Kidney glomerular epithelial cell (primary cell): ENCODE measurements at places on chromosomes 3 and 15.
A peak's percentile ranks its signal among the peaks of the same experiment; 100 is the strongest.

DNA sequence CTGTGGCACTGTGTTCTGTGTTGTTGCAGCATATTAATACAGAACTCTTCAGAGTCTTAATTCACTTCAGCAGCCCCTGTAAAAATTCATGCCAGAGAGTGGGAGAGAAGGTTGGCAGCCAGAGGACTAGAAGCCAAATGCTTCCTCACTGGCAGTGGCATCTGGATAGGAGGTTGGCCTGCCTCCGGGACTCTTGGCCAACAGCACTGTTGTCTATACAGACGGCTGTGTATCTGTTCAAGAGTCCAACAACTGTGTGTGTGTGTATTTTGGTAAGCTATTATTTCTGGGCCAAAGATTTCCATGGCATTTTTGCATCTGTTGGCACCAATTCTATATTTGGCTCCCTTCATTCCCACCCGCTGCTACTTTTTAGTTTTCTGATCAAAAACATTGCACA lies 156.0 kb upstream of the SOX2 start:
- no peak for DNase-seq

GRCh38 chr3:10162185-10162584 lies 2.5 kb upstream of the IRAK2 start:
- DNase-seq = no peak

DNA sequence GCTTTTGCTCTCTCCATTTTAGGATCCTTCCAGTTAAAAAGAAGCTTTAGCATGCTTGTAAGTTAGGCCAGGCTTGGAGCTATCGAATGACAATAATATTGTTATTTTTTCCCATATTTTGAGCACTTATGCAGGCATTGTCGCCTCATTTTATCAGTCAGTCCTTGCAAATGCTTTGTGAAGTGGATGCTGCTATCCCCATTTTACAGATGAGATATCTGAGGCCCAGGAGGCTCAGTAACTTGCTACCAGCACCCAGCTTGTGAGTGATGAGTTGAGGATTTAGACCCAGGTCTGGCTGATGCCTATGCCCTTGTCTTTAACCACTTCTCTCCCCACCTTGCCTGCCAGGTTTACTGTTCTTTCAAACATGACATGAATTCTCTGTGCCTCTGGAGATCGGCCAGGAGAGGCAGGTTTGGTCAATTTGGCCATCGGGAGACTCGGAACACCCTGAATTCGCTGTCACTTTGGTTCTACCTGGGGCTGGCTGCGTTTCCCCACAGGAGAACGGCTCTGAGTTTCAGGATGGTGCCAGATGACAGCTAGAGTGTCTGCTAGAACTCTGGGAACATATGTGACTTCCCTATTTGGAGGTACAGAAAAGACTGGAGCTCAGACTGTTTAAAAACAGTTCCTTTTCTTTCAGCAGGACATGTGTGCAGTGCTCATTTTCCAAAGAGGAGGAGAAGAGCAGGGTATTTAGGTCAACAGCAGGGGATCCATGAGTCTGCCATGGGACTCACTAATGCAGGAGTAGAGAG lies 25.5 kb upstream of the ZNF710 start:
- no peak for DNase-seq

- no peak for DNase-seq
Measured at GRCh38 chr3:196688349-196688748, 23.7 kb downstream of the CEP19 start.

GRCh38 chr15:51751697-51752683 lies 593 bp downstream of the TMOD2 start:
- peak; percentile 7 for DNase-seq

DNA sequence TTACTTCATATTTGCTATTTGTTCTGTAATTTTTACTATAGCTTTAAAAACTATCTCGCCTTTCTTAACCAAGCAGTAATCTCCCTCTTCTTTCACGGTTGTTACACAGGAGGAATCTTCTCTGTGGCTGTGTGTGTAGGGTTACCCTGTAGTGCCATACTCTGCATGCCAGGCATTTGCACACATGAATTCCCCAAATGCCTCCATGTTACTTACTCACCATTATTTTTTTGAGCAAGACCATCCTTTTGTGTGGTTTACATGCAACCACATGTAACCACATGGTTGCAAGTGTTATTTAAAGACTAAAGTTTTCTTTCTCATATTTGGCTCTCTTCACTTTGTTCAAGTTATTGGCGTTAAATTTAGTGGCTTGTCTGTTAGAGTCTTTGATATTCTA lies 45.5 kb downstream of the HPS3 start:
- DNase-seq = peak; percentile 94

DNA sequence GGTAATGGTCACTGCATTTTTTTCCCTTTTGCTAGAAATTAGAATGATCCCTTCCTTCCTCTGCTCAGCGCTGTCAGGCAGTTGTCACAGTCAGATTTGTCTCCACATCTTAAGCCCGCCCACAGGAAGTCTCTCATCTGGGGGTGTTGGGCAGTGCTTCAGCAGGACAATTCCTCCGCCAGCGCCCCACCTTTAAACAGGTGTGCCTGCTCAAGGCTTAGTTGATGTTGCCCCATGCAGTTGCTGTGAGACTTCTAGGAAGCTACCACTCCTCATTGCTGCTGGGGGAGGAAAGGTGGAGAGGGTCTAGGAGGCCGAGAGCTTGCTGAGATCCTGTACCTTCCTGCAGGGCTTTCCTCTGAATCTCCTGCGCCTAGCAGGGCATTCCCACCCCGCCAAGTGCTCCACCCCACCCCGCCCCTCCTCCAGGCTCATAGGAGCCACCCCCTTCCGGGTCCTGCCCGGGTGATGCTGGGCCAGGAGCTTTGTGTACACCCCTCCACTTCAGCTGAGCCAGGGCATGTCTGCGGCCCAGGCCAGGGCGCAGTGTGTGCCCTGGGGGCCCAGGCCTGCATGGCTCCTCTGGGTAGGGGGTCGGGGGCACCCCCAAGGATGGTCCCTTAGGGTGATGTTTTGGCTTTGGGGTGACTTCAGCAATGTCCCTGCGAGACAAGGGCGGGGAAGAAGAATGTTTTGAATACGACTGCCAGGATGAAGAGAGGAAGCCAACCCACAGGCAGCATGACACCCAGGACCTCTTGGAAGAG lies 68.7 kb downstream of the TRAK1 start:
- DNase-seq = peak; percentile 36

- no peak for DNase-seq
Measured at GRCh38 chr3:67241084-67241483, 243.0 kb downstream of the KBTBD8 start.

DNA sequence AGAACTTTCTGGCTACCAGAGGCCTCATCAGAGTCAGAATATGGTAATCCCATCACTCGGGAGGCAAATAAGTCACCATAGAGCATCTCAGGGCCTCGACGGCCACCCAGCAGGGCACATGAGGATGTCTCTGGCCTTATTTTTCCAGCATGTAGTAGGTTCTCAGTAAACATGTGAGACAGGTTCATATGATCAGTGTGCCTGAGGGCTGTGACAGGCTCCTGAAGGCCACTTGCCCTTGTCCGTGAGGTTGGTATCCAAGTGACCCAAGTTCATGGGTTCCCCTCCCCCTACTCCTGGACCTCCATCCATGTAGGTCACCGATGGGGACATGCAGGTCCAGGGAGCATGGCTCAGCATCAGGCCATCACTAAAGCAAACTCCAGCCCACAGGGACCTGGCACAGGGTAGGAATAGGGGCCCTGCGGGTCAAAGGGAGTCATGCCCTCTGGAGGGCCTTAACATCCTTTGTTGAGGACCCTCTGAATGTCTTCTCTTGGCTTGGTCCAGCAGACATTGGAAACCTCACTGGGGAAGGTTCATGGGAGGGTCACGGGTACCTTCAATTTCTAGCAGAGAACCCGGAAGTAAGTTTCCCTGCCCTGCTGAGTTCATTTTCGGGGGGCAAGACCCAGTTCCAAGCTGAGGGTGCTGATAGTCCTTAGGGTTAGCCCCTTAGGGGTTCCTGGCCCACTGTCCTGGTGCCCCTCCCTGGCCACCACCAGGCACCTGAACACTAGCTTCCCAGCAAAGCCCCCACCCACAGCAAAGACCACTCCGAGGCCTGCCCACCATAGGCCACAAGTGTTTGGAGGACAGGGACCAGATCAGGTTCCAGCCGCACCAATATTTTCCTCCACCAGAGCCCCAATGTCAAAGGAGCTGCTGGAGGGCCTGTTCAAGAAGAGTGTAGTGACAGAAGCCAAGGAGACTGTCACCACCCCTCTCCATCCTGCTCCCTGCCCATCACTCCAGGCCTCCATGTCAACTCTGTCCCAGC lies 61.1 kb downstream of the ZNF445 start:
- no peak for DNase-seq
